ENCODE measurements at places on chromosomes 7 and 10.

DNA sequence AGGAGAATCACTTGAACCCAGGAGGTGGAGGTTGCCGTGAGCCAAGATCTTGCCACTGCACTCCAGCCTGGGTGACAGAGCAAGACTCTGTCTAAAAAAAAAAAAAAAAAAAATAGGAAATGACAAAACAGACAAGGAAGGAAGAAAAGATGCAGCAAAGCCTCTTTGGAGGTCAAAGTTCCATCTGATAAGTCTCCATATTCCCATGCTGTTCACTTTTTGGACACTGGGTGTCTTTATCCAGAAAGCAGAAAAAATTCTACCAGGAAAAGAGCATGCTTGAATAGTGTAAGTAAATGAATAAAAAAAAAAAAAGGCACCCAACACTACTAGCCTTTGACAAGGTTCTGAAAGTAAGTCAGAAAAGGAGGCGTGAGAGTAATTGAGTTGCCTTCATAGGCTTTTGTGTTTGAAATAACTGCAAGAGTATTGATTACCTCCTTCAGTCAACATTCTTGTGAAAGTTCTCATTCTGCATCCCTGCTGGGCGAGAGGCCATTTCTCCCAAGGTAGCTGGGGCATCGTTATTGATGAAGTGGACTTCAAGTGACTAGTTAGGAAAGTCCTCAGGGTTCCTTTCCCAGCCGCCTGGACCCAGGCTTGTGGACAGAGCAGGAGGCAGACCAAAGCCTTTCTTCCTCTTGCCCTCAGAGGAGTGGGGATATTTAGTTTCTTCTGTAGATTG lies 133.3 kb upstream of the KIF5B start:
- no peak for DNase-seq

GRCh38 chr7:158192184-158192835 lies 395.3 kb downstream of the PTPRN2 start:
- DNase-seq: no peak

GRCh38 chr10:50362547-50363125 lies 111.3 kb upstream of the ASAH2 start:
- no peak for DNase-seq

GRCh38 chr7:65798111-65799075 lies 74.5 kb upstream of the VKORC1L1 start:
- DNase-seq: no peak

GRCh38 chr7:35565927-35566326 lies 129.0 kb downstream of the HERPUD2 start:
- DNase-seq: no peak

DNA sequence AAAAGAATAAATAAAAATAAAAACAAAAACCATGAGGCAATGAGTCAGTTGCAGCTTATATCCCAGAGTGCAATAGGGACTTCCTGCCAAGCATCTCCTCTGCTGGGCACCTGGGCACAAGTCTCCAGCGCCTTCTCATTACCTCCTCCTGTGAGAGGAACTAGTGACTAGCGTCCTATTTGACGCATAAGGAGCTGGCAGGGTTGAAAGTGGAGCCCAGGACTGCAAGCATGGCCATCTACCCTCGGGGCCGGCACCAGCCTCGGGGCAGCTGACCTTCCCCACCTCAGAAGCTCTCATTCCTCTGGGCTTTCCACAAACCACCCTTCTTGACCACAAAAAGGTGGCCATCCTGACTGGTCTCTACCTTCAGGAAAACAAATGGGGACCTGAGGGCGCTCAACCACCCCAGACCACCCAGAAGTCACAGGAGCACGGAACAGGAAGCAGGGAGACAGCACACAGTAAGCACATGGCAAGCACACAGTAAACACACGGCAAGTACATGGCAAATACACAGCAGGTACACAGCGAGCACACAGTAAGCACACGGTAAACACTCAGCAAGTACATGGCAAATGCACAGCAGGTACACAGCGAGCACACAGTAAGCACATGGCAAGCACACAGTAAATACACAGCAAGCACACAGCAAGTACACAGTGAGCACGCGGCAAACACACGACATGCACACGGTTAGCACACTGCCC lies 19.1 kb downstream of the CTBP2 start:
- DNase-seq: no peak

DNA sequence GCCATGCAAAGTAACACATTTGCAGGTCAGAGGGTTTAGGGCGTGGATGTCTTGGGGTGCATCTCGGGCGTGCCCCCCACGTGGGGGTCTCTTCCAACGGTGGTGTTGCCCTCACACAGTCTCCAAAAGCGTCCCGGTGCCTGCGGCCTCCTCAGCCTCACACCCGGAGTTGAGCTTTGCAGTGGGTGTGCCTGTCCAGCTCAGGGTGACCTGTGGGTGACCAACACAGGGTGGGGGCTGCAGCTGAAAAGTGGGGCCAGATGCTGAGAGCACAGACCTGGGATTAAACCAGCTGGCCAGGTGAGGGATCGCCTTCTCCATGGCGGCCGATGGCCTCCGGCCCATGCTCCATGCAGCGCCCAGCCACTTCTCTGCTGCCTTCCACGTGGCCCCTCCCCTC lies 63.1 kb downstream of the PWWP2B start:
- no peak for DNase-seq

- DNase-seq: no peak
Measured at GRCh38 chr10:75253281-75254220, 17.8 kb upstream of the COMTD1 start.

DNA sequence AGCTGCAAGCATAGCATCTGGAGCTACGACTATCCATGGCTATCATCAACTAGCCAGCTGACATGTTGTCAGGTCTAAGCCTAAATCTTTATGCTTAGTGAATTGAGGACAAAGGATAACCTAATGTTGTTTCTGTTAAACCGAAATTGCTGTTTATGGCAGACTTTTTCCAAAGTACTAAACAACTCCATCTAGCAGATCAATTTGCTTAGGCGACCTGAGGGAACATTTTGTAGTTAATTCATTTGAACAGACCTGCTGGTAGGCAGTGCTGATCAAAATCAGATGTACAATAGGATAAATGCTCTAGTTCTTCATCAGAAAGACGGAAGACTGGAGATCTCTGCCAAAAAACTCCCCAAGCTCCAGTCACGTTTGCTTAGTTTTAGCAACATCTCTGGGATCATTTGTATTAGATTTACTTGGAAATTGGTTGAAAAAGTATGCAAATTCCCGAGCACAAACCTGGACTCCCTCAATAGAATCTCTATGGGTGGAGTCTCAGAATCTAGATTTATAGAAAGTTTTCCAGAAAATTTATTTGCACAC lies 301.6 kb upstream of the NRP1 start:
- DNase-seq: no peak

DNA sequence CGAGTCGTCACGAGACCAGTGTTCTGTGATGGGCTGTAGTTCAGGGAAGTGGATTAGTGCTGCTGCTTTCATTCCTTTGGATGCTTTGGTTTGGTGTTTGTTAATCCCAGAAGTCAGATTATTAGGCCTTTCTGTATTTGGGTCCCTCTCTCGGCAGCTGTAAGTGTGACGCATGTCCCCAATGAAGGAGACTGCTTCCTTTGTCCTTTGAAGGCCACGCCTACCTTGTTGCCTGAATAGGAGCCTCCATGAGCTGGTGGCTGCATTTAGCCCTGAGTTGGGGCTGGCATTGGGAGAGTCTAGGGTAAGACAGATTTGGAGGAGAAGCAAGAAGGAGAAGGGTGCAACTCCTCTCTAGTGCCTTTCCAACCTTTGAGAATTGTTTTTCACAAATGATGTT lies 34.5 kb downstream of the DOCK1 start:
- no peak for DNase-seq

GRCh38 chr10:106401161-106401560 lies 763.3 kb downstream of the SORCS1 start:
- no peak for DNase-seq

DNA sequence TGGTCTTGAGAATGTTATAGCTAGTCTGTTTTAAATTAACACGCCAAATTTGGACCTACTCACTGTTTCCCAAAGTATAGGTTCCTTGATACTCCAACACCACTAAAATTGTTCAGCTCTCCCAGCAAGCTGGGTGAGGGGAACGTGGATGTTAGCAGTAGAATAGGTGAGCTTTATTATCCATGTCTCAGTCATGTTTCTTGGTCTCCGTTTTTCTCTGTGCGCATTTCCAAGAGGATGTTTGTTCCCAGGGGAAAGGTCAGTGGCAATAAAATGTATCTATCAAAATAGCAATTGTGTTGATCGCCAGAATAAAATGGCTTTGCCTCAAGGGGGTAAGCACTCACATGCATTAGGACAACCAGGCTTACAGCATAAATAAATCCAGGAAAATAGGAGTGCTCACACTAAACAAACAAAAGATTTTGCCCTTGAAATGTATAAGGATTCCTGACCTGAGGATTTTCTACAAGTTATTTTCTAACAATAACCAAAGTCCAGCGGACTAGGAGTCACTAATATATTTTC lies 187.0 kb upstream of the C7orf33 start:
- no peak for DNase-seq

DNA sequence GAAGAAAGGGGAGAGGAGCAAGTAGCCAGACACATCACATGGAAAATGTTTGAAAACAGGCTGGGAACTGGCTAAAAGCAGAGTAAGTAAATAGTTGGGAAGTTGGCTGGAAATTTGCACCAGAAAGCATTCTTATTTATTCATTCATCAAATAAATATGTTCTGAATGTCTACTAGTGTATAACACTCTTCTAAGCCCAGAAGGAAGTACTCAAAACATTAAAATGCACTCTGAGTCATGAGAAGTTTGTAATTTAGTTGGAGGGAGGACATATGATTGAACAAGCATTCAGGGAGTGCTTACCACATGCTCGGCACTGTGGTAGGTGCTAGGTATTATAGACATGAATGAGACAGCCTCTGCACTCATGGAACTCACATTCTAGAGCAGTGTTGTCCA lies 37.0 kb upstream of the CNNM1 start:
- no peak for DNase-seq

DNA sequence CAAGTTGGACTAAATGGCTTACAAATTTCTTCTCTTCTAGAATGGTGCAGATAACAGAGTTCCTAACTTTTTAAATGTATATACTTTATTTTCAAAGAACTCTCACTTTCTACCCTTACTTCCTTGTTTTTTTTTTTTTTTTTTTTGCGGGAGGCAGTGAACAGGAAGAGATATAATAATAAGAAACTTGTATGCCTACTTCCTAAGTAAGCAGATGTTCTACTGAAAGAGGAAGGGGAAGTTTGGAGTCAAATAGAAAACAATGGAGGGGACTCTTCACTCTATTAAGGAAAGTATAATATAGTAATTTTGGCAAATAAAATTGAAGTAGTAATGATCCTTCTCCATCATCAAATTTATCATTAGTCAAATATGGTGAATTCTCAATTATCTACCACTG lies 754.0 kb downstream of the KCNMA1 start:
- no peak for DNase-seq

GRCh38 chr7:153838591-153838990 lies 213.6 kb upstream of the DPP6 start:
- no peak for DNase-seq

DNA sequence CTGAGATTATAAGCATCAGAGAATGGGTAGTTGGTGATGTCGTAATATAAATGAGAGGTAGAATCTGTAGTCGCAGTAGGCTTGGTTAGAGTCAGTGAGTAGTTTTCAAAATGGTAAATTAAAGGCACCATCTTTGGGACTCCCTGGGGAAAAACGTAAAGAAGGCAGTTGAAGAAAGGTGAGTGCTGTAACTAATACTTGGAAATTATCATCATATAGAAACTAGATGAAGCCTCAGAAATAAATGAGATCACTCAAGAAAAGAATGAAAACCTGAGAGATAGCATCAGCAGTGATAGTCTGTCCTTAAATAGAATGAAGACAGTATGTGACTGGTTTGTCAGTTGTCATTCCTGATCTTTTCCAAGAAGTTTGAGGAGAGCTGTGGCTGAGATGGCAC lies 23.8 kb downstream of the PALS2 start:
- no peak for DNase-seq

DNA sequence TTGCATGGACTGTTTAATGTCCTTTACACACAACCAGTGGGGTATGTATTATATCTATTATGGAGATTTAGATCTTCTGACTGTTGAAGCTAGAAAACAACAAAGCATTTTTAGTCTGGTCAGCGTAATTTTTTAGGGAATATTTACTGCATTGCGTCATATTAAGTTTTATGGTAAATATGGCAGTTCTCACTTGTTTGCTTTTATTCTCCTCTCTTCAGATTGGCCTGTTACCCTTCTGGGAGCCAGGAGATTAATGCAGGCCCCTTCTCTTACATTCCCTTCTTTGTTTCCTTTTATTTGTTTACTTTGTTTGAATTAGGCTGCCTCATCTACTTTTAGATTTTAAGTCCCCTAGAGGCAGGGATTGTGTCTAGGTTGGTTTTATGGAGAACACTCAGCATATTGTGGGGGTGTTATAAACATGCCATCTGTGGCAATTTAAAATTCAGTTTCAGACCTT lies 13.8 kb downstream of the UBE2D1 start:
- DNase-seq: no peak

DNA sequence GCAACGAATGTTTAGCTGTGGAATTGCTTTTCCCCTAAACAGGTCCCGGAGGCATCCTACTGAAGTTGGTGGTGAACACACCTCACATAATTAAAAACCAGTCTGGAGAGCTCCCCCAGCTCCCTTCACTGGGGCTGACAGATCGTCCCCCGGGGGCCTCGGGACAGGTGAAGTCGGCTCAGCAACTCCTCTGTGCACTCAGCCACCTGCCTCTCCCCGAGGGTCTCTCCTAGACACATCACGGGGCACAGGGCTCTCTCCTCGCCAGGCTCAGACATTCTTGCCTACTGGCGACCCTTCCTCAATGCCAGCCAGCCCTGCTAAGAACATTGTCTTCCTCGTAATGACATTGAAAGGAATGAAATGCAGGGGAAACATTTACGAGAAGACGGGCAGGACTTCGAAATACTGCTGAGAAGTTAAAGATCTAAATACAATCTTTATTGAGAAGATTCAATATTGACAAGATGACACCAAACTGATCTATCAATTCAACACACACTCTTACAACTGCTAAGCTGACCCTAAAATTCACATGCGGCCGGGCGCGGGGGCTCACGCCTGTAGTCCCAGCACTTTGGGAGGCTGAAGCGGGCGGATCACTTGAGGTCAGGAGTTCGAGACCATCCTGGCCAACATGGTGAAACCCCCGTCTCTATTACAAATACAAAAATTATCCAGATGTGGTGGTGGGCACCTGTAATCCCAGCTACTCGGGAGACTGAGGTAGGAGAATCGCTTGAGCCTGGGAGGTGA lies 88.1 kb upstream of the DNAAF5 start:
- DNase-seq: no peak

DNA sequence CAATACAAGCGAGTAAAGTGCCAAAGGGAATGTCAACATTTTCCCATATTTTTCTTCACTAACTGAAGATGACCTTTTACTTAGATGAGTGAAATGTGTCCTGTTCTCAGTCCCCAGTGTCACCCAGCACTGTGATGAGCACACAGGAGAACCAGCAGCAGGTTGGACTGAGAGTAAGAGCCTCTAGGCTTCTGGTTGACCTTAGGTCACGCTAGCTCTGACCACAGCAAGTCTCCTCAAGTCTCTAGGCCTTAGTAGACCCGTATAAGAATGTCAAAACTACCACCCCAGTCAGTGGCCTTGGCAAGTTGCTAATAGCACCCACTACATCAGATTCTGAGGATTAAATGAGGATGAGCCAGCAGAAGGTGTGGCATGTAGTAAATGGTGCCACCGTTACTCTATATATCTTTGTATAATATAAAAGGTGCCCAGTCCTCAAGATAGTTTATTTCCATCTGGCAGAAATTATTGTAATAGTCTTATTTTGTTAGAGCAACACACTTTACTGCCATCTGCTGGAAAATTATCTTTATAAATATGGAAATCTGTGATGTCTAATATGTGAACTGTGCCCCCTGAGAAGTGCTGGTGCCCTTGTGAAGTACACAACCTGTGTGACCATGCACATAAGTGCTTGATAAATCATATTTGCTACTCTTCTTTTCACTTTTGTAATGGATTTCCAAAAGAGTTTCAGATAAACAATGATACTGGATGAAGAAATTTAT lies 75.7 kb downstream of the SPAG6 start:
- DNase-seq: no peak

Measured in NCI-H1436 treated with DMSO at 0.1 percent for 48 hours (cell line).